ENCODE measurements at places on chromosomes 13 and 19. TPM values are rescaled to one million over a fixed set of nuclear protein-coding genes. Genes with fewer than 3 reads are reported as not detected.

- DNase-seq = no peak
These were observed 122.6 kb downstream of the ATP11A start for GRCh38 chr13:112812306-112813055.

DNA sequence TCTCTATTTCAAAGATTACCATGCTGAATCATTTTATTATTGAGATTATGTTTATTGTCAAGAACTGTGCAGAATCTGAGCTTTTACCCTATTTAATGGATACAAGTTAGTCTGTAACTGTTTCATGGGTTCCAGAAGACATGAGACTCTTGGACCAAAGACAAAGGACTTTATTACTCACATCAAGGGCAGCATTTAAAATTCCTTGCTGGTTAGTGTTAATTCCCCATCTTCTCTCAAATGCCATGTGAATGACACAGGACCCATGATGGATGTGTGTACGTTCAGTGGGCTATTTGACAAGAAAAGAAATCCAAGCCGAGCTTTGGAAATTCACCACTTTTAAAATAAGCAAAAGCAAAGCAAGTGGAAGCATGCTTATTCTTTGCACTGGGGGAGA, 139.9 kb downstream of the PCDH20 start:
- DNase-seq = no peak

DNA sequence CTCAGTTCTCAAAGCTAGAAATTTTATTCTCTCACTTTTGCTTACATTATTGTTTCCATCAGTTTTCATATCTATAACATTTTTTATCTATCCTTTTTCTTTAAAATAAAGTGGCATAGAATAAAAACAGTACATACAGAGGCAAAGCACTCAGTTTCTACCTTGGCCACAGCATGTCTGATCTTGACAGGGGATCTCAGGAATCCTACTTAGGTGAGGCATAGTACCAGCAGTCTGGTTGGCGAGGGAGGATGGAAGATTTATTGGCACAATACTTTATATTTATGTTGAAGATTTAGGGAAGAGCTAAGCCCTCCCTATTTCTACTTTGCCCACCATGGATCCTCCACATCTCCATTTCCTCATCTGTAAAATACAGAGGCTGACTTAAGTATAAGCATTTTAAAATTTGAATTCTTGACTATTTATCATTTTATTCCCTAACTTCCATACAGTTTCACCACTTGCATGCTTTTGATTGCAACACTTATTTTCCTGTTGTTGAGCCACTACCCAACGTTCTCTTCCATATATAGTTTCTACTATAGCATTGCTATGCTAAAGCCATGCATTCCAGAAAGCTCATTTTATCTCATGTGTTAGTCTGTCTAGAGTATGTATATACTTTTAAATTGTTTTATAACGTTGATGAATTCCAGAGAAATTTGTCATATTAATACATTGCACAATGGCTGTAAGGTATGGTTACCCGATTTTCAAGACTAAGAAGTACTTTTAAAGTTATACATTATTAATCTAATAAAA, 506.7 kb downstream of the KCTD12 start:
- no peak for DNase-seq

- peak; percentile 76 for DNase-seq
These were observed 113.8 kb downstream of the TBC1D4 start for GRCh38 chr13:75368167-75368566.

DNA sequence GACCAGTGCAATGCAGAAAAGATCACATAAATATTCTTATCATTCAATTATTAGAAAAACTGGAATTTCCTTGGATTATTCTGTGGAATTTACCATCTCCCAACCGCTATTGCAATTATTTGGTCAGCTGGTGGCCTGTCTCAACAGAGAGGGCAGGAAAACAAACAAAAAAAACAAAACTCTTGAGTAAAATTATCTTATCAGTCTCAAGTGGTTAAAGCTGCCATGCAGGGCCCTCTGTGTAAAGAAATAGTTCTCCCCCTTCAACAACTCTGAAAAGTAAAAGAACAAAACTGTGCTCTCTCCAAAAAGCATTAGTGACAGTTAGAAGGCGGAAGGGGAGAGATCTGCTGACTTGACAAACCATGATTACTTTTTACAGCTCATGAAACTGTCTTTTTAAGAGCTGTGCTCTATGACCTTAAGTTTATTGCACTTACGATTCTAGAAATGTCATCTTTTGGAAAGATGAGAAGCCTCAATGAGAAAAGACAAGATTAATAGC, 152.3 kb downstream of the DLEU7 start:
- peak; percentile 29 for DNase-seq

DNA sequence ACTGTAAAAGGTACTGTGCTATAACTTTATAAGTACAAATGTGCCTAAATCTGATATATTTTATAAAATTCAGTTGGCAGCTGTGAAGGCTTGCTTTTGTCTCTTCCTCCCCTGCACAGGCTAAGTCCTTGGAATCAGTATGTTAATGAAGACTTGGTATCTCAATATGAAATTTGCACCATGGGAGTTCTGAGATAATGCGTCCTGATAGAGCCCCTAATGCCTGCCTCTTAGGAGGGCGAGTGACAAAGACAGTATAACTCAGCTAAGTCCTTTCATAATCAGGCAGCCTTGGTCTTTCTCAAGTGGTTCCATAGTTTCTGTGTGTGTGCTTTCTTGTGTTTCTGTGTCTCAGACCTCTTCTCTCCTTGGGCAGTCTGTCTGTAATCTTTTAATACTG, 14.7 kb downstream of the LRCH1 start:
- no peak for DNase-seq

GRCh38 chr13:41971848-41972247, 10.9 kb upstream of the VWA8 start:
- DNase-seq = no peak

DNA sequence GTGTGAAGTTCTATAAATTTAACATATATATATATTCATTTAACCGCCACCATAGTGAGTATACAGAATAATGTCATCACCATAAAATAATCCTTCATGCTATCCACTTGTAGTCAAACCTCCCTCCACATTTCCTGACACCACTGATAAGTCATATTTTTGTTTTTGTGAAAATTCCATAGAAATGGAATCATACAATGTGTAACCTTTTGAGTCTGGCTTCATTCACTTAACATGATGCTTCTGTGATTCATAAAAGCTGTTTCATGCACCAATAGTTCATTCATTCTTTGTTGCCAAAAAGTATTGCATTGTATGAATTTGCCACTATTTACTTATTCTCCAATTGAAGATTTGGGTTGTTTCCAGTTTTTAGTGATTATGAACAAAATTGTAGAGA, 497.5 kb upstream of the PCDH20 start:
- DNase-seq = no peak

DNA sequence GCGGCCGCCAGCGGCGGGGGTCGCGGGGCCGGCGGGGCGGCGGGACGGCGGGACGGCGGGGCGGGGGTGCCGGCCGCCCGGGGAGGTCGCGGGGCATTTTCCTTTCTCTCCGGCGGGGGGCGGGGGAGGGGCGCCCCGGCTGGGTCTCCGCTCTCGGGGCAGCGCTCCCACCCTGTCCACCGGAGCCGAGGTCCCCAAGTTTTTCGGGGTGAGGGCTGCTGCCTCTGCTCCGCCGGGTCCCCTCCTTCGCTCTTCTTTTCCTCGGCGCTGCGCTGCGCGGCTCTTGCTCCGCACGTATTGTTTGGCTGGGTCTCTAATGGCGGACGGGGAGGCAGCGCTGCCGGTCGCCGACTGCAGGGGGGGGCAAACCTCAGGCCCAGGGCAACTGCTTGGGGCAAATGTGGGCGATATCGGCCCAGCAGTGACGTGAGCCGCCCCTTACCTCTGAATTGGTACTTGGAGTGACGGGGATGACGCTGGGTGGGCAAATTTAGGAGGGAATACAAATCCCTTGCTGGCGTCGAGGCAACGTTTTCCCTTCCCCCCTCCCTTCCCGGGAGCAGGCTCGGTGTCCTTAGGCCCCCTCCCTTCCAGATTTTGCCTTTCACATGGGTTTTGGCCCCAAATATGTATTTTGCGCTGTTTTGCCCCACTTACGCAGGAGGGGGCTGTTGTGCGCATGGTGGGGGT, 759 bp downstream of the ZMYM2 start:
- peak; percentile 58 for DNase-seq

DNA sequence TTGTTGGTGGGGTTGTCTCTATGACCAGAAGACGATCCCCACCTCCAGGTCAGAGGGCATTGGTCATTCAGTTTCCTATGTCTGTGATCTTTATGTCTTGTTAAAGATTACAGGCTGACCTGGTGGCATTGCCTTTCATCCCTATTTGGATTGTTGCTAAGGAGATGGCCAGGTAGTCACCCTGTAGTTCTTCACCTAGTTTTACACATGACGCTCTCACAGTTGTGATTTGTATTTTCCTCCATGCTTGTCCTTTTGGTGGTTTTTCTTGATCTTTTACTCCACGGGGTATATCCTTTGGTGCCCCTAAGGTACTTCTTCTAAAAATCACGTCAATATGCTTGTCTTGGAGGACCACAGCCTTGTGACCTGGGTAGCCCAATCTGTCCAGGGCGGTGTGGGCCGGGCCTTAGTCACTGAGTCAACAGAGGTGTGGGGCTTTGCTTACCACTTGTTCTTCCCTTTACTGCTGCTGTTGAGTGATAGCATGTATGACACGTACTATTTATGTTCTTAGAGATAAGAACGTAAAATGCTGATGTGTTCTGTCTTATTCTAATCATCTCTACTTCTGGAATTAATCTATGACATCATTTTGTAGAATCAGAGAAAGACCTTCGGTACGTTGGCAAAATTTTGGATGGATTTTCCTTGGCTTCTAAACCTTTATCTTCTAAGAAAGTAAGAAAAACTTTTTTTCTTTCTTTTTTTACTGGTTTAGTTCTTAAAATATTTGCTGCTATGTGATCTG, 20.1 kb downstream of the GPATCH1 start:
- DNase-seq = no peak

- DNase-seq = no peak
These were observed 460.8 kb downstream of the TBC1D4 start for GRCh38 chr13:75021151-75021550.

- DNase-seq = no peak
These were observed 55.3 kb upstream of the TEX29 start for GRCh38 chr13:111265006-111265700.

- DNase-seq = peak; percentile 75
These were observed at the start of gene LRRC8E for GRCh38 chr19:7888145-7888825. Gene LRRC8E (plus strand): TSS chr19:7888510. CDS start chr19:7895604, 7,094 bp downstream.

DNA sequence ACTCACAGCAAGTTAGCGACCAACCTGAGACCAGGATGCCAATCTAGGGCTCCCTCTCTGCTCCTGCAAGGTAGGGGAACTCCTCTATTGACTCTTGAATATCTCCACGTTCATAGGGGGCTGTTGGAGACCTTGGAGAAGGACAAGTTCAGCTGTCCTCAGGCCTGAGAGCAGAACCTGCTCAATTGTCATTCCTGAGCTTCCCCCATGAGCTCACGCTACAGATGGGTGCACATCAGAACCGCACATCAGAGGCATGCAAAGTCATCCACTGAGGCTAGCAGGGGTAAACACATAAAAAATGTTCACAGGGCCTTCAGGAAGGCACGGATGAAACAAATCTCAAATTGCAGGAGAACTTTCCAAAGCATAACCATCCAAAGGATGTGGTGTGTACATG, 168.8 kb upstream of the ZNF507 start:
- DNase-seq = peak; percentile 5

DNA sequence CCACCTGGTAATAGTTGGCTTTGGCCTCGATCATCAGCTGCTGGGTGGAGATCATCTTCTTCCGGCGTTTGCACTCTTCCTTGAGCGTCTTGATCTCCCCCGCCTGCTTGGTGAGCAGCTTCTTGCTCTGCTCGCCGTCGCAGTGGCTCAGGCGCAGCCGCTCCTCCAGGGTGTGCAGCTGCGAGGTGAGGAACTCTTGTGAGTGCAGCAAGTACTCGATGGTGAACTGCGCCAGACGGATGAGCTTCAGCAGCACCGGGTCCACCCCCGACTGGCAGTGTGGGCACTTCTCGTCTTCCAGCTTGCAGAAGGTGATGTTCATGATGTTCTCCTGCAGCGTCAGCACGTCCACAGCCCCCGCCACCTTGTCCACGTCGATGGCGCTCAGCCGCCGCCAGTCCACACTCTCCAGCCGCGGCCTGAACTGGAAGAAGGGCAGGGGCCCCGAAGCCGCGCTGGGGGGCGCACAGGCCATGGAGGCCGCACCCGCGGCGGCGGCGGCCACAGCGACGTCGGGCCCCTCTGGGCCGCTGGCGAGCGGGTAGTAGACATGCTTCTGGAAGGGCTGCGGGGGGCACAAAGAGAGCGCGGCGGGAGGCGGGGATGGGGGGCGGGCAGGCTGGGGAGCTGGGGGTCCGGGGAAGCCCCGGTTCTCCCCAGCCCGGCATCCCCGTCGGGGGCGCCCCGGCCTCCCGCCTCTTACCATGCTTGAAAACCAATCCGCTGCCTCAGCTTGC, 3.0 kb downstream of the DZIP1 start:
- no peak for DNase-seq

GRCh38 chr13:59856281-59856810, 307.4 kb downstream of the DIAPH3 start:
- no peak for DNase-seq

GRCh38 chr19:8575467-8575997, 1.7 kb downstream of the MYO1F start:
- DNase-seq = peak; percentile 80

DNA sequence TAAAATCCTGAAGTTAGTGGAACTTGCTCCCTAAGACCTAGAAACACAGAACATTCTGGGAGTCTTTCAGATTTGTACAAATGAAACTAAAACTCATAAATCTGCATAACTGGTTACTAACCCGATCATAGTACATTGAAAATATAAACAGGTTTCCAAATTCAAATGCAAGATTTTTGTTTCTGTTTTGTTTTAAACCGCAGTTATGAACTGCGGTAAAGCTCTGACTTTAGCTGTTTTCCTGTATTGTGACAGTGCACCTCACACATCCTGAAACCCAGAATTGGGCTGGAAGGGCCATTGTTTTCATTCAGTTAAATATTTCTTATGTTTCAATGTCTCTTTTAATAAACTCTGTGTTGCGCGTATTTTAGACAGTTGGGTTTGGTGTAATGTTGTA, 204.7 kb downstream of the SHISA2 start:
- no peak for DNase-seq

GRCh38 chr13:26587251-26587650, 29.8 kb downstream of the WASF3 start:
- DNase-seq = no peak

- no peak for DNase-seq
These were observed 36.0 kb downstream of the BRD4 start for GRCh38 chr19:15296353-15296752.

DNA sequence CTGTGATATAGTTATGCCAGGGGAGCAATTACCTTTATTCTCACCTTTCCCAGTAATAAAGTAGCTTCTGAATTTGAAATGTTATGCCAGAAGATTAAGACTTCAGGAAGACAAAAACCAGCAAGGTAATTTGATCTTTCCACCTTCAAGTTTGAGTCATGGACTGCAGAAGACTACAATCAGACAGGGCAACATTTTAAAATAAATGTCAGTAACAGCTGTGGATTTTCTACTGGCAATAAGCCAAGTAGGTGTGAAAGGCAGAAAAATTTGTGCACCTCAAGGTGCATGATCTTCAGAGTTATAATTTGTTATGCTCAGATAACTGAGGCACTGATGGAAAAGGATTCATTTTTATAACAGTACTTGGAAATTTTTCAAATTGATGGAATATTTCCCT, 54.9 kb downstream of the SLITRK1 start:
- no peak for DNase-seq

- no peak for DNase-seq
These were observed 10.4 kb downstream of the KL start for GRCh38 chr13:33026489-33027152.

GARIN5A gene
- not detected for total RNA-seq

UBAC2 gene
- total RNA-seq = 130 TPM

TMEM59L gene
- total RNA-seq = not detected

NALCN gene
- total RNA-seq = 0.22 TPM

DNM2 gene
- total RNA-seq = 57.8 TPM

C19orf53 gene
- 195 TPM for total RNA-seq

KLK12 gene
- not detected for total RNA-seq

ATP4A gene
- total RNA-seq = not detected

SIGLEC8 gene
- not detected for total RNA-seq

BRCA2 gene
- total RNA-seq = 14.7 TPM
